ENCODE measurements at places on chromosomes 6 and 20.

- DNase-seq: no peak
Observed at GRCh38 chr6:157069585-157069984, 253.7 kb downstream of the TMEM242 start.

DNA sequence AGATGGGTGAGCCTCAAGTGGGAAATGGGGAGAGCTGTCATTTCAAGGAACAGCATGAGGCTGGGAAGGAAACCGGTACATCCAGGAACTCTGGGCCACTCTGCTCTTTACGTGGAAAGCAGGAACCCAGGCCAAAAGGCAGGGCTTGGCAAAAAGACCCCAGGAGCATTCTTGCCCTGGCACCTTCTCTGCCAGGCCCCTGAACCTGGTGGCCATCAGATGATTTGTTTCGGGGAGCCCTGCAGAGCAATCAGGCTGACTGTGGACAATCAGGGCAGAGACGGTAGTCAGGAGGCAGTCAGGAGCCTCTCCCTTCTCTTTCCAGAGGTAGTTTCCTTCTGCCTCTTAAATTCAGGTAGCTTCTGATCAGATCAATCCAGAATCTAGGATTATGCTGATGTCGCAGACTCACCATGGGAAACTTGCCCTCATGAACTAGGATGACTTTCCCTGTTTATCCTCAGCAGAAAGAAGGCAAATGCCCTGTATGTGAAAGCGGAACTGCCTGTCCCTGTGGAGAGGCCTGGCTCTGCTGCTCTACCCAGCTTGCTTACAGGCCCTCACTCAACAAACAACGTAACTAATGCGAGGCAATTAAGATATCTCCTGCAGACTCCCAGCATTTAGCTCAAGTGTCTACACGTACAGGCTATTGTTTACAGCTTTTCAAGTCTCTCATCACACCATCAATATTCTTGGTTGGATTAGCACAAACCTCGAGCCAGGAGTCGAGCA, 36.6 kb downstream of the EZR start:
- DNase-seq: no peak

- peak; percentile 8 for DNase-seq
Observed at GRCh38 chr6:22025468-22026163, 271.2 kb downstream of the PRL start.

DNA sequence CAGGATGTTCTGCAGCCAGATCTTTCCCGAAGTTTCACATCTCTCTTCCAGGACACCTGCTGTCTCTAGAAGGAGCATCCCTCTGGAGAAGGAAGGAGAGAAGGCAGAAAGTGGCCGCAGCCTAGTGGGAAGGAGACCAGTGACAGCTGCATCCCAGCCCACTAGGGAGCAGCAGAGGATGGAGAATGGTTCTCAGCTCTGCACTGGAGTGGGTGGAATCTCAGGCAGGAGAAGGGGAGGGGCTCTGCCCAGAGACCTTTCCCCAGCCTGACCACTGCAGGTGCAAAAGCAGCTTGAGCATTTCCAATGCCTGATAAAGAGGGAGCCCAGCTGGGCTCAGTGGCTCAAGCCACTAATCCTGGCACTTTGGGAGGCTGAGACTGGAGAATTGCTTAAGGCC, 32.3 kb downstream of the NCR2 start:
- no peak for DNase-seq

DNA sequence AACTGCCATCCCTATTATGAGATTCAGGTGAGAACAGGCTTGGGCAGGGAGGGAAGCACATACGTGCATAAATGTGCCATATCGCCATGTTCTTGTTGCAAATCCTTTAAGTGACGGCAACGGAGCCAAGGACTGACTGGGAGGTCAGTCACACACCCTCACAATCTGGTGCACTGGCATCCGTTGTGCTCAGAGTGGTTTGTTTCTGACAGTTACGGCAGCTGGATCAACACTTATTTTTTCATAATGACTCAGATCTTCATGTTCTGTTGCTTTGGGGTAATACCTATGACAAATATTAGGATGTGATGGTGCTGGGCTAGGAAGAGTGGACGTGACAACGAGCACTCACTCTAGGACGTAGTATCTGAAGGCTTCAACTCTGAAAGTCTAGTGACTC, 56.2 kb upstream of the PREP start:
- DNase-seq: peak; percentile 51

- DNase-seq: no peak
Observed at GRCh38 chr6:142302421-142303175, 791 bp downstream of the ADGRG6 start.

- no peak for DNase-seq
Observed at GRCh38 chr6:52125139-52125538, 37.7 kb upstream of the PKHD1 start.

GRCh38 chr6:141401168-141401567, 731.6 kb upstream of the GJE1 start:
- DNase-seq: no peak

DNA sequence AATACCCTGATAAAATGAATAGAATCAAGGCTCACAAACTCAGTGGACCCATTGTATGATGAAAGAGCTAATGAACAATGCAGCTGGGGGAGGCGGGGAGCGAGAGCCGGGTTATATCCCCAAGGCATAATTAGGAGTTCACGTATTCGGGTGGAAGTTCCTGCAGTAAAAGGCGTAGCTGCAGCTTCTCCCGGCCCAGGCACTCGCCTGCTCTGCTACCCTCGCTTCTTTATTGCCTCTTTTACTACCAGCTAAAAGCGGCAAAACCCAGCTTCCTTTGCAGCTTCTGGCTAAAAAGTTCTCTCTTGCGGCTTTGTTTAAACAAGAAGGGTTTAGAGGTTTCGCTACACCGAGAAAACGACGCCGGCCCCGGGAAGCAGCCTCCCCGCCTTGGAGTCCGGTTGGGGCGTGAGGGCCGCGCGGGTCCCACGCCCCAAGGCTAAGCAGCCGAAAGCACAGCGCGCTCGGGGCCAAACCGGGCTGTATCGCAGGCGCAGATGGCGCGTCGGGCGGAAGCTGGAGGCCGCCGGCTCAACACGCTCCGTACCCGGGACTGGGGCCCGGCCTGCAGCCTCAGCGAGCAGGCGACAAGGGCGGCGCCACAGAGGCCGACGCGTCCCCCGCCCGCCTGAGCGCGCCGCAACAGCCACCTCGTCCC, 1.6 kb downstream of the ZBTB2 start:
- no peak for DNase-seq

DNA sequence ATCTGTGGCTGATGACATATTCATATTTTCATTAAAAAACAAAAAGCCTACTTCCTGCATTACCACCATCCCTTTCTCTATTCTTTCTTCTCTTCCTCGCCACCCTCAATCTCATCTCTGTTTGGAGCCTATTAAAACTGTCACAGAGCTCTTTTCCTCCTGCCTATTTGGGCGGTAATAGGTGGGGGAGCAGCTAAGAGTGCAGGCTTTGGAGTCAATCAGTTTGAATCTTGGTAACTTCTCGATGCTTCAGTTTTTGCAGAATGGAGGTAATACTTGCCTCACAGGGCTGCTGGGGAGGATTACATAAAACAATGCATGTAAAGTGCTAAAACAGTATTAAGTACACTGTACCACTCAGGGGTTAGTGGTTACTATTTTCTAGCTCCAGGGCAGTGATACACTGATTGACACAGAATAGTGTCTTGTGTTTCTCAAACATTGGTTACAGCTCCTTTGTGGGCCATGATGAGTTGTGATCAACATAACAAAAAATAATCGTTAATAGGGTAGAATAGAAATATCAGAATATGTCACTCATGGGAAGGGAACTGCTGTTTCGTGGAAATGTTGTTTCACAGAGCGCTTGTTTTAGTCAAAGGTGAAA, 14.0 kb downstream of the GCLC start:
- no peak for DNase-seq

DNA sequence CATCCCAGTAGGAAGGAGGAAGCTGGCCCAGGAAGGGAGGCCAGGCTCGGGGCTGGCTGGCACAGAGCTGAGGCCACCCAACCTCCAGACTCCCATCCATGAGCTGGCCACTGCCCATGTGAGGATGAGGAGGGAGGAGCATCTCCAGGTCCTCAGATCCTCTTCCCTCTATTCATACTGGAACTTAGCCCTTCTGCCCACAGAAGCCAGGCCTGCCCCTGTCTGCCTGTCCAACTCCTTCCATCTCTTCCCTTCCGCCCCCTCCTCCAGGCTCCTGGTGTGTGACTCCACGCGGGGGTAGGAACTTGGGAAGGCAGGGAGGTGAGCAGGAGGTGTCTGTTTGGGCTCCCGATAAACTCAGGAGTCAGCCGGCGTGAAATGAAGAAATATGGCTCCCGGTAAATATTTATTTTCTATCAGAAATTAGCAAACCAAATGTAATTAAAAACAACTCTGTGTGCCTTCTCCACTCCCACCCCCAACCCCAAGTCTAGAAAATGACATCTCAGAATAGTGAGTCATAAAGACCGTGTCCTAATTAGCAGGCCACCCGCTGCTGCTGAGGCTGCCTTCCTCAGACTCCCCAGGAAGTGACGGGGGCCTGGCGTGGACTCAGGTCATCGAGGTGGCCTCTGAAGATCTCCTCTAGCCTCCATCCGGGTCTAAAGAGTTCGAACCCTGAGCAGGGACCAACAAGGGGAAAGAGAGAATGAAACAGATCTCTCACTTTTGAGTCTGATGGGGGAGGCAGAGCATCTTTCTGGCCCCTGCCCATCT, 81.9 kb downstream of the MDGA1 start:
- no peak for DNase-seq

DNA sequence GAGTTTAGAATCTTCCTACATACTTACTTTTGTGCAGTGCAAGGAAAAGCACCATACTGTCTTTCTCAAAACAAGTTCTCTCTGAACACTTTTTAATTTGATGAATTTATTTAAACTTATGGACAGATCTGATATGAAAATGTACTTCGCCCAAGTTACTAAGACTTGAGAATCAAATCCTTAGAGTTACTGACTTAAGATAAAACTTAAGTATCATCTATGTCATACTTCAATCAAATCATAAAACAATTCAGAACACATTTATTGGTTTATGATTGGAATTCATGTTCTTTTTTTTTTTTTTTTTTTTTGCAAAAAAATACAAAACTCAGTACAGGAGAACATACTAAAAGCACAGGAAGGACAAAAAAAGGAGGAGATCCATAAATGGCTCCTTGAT, 77.7 kb downstream of the MBOAT1 start:
- no peak for DNase-seq

GRCh38 chr6:128343706-128344105, 176.7 kb downstream of the PTPRK start:
- no peak for DNase-seq
